ENCODE measurements at places on chromosomes 3 and 15.
A peak's percentile ranks its signal among the peaks of the same experiment; 100 is the strongest.

DNA sequence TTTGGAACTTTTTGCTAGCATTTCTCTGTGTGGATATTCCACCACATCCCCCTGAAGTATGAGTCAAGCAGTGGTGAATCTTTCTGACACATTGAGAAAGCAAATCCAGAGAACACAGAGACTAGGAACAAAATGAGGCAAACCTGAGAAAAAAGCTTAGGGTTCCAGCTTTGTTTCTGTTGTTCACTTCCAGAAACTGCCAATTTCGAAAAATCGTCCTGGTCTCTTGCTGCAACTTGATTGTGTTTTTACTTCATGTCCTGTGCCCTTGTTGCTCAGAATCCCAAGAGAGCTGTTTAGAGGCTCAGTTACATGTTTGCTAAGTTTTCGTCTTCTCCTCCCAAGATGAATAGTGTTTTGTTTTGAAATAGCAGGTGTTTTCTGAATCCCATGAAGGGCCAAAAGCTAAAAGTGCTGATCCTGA is 13.7 kb downstream of the MAP2K1 start:
- peak; percentile 55 for DNase-seq

DNA sequence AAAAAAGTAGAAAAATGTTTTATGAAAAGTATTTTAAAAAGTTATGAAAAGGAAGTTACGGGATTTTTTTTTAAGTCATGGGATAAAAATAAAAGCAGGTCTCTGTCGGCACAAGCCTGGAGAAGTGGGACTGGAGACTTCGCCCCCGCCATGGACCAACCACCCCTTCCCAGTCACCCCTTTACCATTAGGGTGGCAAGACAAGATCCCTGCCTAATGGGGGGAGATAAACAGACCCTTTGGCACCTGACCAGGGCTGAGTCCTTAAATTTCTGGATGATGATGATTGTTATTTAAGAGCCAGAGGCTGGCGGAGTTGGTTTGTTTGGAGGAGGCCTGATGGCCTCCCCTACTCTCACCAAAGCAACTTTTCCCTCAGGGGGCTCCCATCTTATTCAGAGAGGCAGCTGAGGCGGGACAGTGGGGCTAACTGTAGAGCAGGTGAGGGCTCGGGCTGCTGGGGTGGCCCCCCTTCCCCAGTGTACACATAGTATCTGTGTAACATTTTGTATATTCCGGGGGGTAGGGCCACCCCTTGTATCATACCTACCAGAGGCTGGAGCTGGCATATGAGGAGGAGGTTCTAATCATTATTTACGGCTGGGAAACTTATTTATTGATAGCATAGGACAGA is 74.0 kb downstream of the ADAMTS7 start:
- no peak for DNase-seq

GRCh38 chr3:24019585-24019984 is 74.5 kb downstream of the NR1D2 start:
- no peak for DNase-seq

DNA sequence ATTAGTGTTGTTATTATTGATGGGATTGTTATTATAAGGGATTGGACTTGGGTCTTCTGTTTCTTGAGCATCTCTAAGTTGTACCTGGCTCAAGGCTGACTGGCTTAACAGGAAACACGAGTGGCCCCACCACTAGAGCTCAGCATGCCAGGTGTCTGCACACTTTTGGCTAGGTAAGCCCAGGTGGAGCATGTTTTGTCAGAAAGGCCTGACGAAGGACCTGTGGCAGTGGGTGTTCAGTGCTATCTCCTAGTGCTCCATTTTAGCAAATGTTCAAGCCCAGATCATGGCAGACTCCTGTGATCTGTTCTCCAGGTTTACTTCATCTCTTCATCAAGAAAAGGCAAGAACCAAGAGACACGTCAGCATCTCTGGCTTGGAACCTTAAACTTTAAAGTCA is 3.4 kb downstream of the MAP2K5 start:
- no peak for DNase-seq

DNA sequence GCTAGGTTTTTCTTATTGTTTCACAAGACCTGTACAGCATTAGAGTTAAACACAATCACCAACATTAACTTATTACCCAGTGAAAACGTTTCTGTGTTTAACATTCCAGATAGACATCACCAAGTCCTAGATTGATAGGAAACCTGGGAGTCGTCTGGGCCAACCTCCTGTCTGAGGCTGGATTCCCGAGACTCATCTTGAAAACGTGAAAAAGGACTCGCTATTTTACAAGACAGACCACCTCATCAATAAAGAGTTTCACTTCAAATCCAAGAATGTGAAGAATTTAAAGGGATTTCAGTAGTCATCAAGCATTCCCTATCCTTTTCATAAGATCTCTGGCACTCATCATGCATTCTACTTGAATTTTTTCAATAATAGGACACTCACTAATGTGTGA is 626.6 kb downstream of the MCTP2 start:
- DNase-seq = no peak

- no peak for DNase-seq
These were observed 35.3 kb downstream of the PAK2 start for GRCh38 chr3:196774848-196775422.

DNA sequence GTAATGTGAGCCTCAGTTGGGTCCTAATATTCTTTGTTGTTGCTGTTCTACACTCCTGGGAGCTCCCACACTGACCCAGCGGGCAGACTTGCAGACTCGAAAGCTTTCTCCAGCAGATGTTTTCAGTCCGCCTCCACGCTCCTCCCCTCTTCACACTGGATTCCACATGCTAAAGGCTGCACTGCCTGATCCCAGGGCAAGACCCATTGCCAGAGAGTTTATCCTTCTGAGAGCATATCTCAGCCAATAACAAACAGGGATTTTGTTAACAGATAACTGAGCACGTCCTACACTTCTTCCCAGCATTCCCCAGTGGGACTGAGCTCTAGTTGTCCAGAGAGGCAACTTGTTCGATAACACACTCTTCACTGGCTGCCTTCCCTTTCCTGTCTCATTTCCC is 8.0 kb upstream of the COL6A6 start:
- DNase-seq = no peak

DNA sequence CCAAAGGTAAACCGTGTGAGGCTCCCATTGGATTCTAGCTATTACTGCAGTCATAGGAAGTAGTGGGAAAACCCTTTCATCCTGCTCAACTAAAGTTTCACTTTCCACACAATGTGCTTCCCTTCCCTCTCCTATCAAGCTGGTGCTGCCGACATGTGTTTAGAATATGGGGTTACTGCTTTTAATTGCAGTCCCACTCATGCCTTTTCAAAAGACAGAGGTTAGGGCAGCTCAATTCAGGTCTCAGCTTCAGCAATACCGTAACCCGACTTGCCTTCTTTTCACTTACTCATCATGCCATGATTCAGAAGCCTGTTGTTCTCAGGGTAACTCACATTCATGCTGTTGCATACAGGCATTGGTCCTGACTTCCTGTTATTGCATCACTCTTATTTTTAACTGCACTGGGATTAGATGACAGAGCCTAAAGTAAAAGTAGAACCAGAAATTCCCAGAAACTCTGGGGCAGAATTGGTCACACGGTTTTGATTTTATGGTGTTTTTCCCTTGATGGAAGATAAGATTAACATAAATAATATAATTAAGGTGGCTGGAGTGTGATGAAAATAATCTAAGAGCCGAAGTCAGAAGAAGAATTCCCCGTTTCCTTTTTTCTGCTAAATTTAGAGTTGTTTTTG is 45.7 kb downstream of the C2CD4B start:
- DNase-seq = peak; percentile 100

DNA sequence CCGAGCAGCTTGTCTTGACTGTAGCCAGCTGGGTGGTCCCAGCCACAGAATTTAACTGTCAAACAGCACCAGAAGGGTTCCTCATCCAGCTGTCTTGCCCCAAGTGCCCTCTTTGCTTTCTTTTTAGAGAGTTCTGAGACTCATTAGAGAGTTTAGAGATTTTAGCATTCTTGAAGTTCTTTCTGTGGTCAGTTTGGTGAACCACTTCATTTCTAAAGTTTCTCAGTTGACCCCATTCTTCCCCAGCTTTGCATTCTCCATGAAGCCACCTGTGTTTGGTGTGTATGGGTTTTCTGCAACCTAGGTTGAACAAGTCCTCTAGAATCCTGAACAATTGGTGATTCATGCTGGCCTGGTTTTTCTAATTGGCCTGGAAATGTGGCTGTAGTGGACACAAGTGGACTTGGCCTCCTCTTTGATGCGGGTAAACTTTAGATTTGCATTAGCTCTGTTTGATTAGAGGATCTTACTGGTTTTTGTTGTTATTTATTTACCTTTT is 33.7 kb downstream of the FLNB start:
- DNase-seq = peak; percentile 94

GRCh38 chr3:69178082-69178481 is 55.7 kb upstream of the LMOD3 start:
- DNase-seq = no peak

- DNase-seq = no peak
These were observed 124.9 kb upstream of the STRIT1 start for GRCh38 chr3:155418407-155418806.

GRCh38 chr3:189361103-189361835 is 189.5 kb downstream of the TPRG1 start:
- no peak for DNase-seq

- no peak for DNase-seq
These were observed 106.3 kb downstream of the PROS1 start for GRCh38 chr3:93867425-93867824.

DNA sequence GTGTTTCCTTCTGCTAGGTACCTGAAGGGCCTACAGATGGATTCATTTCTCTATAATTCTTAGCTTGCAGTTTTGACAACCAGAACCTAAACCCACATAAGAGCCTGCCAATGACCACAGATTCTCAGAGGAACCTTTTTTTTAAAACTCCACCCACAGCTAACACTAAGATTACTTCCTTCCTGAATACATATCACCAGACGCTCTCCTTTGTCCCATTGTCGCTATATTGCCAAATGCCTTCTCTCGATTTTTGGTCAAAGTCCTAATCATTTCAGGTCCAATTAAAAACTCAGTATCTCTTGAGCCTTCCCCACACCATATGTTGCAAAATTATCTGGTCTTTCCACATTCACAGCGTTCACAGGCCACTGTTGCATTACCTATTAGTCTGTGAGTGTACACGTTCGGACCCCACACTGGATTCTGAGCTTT is 12.4 kb downstream of the ZNF710 start:
- no peak for DNase-seq

GRCh38 chr3:157713101-157713500 is 209.9 kb upstream of the VEPH1 start:
- DNase-seq = no peak

GRCh38 chr3:107753494-107753893 is 230.7 kb downstream of the BBX start:
- peak; percentile 55 for DNase-seq

- peak; percentile 59 for DNase-seq
These were observed 638 bp downstream of the WDR5B start for GRCh38 chr3:122415104-122415744.

DNA sequence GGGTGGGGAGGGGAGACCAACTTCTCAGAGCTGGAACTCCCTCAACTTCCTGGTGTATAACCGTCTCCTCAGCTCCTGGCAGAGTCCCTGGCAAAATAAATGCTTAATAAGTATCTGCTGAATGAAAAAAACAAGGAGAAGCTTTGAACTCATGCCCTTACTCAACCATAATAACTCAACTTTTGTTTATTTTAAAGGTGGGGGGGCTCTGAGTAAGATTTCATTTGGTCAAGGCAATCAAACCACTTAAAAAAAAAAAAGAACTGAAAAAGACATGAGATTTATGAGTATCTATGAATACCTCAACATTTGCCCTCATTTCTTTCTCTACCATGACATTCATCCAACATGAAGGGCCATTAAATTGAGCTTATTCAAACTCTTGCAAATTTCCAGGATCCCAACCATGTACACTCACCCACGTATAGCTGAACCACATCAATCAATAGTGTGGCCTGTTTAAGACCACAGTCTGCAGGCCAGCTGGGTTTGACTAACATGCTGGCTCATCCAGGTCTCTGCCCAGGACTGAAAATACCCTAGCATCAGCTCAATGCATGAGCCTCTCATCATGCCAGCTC is 157.9 kb downstream of the FOXP1 start:
- peak; percentile 92 for DNase-seq

DNA sequence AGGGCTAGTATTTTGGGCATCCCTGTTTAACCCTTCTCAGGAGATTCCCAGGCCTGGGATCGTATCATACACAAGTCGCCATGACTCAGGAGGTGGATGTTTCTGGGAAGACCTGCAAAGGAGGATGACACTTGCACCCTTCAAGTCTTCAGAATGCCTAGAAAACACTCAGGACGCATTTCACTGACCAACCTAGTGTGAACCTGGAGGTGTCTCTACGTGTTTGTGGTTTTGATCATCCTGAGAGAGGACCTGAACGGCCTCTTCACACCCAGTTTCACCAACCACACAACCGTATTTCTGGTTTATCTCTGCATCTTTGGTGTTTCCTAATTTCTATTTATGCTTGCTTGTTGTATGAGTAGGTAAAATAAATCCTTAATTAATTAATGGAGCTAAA is 2.8 kb upstream of the CLDND1 start:
- DNase-seq = no peak

- DNase-seq = no peak
These were observed 100.4 kb upstream of the OSBPL11 start for GRCh38 chr3:125695688-125696087.

DNA sequence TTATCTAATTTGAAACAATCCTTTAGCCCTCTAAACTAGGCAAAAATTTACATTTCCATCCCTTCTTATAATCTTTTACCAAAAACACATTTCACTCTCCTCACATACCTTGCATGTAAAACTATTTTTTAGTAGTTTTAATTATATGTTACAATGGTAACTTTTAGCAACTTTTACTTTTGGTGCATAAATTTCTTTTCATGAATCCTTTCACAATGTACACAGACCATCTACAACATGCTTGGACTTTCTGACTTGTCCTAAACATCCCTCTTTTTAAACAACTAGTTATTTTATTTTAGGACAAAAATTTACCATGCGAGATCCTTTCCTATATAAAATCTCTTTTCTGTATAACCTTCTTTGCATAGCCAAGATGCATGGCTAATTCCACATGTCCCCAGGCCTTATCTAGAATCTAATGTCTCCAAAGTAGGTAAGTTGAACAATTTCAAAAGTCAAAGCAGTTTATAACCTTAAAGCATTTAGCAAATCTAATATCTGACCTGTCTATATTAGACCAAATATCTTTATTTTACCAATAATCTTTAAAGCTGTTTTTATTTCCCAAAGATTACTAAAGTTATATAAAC is 14.4 kb upstream of the ALDH1L1 start:
- DNase-seq = no peak

DNA sequence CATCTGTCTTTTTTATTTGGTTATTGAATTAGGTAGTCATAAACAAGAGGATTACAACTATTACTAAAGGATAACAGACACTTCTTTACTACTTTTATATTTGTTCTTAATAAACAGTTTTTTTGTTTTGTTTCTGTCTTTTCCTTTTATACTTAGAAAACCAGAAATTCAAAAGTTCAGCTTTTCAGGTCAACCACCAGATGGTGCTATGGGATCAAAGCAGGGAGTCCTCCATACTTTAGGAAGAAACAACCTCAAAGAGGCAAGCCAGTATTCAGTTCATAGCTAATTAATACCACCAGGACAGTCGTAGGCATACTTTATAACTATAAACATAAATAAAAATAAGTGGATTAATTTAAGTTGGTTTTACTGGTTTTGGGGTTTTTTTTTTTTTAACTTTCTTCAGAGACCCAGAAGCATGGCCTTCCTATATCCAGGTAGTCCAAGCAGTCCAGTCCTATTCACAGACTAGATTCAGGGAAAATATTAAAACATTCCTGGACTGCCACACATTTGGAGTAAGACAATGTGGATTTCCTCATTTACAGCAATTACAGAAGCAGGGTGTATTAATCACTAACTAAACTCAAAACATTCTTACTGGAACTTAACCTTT is 16.0 kb upstream of the EID1 start:
- DNase-seq = peak; percentile 74

GRCh38 chr15:43943511-43943910 is 116.7 kb downstream of the WDR76 start:
- DNase-seq = peak; percentile 43

All from renal cortical epithelial cell (primary cell).